ENCODE measurements at places on chromosomes 3 and 15.

GRCh38 chr3:119639494-119640350, 20.7 kb downstream of the POPDC2 start:
- H3K27me3 ChIP-seq = no peaks in the 10 kb centered on the region
- H3K36me3 ChIP-seq = no peaks in the 10 kb centered on the region
- no peak overlapping the region for H3K4me3 ChIP-seq
- H3K27ac ChIP-seq = no peak overlapping the region

GRCh38 chr3:50275141-50275995, 3.5 kb upstream of the LSMEM2 start:
- H3K27ac ChIP-seq = no peak overlapping the region
- H3K36me3 ChIP-seq = no peaks in the 10 kb centered on the region
- no peak overlapping the region for H3K4me3 ChIP-seq
- peaks cover 16% of the 10 kb centered on the region for H3K4me1 ChIP-seq
- H3K27me3 ChIP-seq = peaks cover 9% of the 10 kb centered on the region
- DNase-seq = no peak

DNA sequence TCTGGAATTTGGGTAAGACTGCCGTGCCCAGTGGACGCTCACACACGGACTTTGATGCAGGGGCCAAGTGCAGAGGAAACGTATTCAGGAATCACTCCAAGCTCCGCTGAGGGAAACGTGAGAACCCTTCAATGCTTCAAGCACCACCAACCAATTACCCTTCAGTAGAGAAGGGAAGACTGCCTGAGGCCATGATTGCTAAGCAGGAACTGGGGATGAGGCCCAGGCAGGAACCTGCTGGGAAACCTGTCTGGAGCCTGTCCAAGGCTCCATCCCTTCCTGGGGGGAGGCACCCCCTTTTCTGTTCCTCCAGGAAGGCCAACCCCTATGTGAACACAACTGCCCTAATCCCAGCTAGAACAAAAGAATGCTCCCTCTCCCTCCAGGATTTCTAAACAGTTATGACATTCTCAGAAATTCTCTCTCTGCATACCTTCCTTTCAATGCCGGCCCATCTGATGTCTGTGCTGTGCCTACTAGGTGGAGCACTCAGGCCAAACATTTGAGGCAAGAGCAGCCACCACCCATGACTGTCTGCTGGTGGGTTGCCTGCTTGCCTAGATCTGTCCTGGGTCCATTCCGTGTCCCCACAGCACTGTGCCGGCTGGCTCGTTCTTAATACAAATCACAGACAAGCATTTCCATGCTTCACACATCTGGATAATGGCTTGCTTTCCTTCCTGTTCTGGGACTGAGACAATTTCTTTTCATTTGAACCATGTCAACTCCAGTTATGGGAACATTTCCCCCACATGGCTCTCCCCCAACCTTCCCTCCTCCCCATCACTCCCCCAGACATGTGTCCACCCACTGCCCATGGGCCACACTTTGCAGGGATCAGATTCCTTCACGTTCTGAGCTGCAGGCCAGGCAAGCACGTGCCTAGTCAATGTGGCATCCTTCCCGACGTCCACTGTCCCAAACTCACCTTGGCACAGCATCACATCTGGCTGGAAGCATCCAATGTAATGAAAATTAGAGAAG, 149.4 kb downstream of the ADAMTS17 start:
- no peaks in the 10 kb centered on the region for H3K4me1 ChIP-seq
- H3K27ac ChIP-seq = no peak overlapping the region
- DNase-seq = no peak
- no peak overlapping the region for H3K4me3 ChIP-seq
- no peaks in the 10 kb centered on the region for H3K36me3 ChIP-seq

GRCh38 chr3:6717026-6717943, 143.6 kb upstream of the GRM7 start:
- no peak overlapping the region for H3K27ac ChIP-seq
- no peak overlapping the region for H3K4me3 ChIP-seq
- no peaks in the 10 kb centered on the region for H3K36me3 ChIP-seq
- H3K4me1 ChIP-seq = no peaks in the 10 kb centered on the region

DNA sequence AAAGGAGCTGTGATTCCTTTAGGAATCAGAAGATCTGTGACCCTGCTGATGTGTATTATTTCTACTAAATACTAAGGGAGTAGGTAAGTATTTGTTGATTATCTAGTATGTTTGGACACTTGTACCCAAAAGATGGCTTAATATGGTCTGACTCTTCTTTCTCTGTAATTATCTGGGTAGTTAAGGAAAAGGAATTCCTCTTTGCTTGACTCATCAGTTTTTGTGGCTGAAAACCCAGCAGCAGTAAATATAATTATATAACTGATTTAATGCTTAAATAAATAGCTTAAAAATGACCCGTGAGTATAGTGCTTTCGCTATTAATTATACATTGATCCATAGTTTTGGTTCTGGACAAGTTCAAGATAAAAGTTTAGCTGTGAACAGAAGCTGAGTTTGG, 155.8 kb downstream of the LRTM1 start:
- no peak for DNase-seq
- no peaks in the 10 kb centered on the region for H3K4me1 ChIP-seq
- no peaks in the 10 kb centered on the region for H3K36me3 ChIP-seq
- no peak overlapping the region for H3K27ac ChIP-seq
- no peak overlapping the region for H3K4me3 ChIP-seq

DNA sequence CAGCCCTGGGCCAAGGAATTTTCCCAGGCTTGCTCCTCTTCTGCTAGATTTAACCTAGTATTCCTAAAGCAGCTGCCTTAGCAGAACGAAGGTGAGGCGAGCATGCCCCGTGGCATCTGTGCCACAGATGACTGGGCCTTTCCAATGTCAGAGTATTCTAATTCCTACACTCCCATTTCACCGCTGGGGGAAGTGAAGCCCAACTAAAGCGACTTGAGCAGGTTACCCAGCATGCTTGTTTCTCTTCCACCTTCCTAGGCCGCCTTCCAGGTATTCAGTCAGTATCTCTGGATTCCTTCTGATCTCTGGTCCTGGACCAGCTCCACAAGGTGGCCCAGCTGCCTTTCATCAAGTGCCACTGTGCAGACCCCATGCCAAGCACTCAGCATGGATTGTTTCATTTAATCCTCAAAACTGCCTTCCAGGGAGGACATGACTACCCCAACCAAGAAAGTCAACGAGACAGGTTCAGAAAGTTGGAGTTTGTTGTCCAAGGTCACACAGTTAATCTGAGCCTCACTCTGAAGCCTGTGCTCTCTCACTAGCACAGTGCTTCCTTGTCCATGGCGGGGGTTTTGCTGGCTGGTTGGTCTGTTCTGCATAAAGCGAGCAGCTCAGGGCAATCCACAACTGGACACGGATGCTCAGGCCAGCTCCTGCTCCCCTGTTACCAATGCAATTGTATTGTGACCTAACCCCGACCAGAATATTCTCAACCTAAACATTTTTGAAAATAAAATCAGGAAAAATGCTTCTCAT, 15.1 kb downstream of the MYO5C start:
- no peak for DNase-seq
- no peaks in the 10 kb centered on the region for H3K4me1 ChIP-seq
- H3K27me3 ChIP-seq = no peaks in the 10 kb centered on the region
- no peaks in the 10 kb centered on the region for H3K36me3 ChIP-seq
- no peak overlapping the region for H3K4me3 ChIP-seq

DNA sequence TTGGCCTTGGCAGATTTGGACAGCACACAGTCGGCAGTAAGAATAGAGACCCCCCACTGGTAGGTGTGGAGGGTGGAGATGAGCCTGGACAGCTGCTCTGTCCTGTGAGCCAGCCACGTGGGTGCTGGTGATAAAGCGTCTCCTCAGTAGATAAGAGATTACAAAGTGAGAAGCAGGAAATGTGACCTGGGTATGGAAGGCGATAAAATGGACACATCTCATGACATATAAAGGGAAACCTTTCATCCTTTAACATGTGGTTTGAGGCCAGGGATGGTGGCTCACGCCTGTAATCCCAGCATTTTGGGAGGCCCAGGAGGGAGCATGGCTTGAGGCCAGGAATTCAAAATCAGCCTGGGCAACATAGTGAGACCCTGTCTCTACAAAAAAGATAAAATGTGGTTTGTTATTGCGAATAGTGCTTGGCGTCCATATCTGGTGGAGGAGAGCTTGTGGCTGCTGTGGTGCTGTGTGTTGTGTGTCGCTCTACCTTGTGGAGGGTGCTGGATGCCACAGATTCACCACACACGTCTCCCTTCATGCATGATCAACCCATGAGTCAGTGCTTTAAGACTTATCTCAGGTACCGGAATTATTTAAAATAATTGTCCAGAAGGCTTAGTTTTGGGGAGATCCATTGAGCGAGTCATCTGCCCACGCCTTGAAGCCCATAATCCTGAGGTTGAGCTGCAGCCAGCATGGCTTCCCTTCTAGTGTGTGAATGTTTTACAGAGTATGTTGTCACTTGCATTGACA, 157.0 kb downstream of the GABRG3 start:
- no peaks in the 10 kb centered on the region for H3K27me3 ChIP-seq
- H3K36me3 ChIP-seq = no peaks in the 10 kb centered on the region
- no peak overlapping the region for H3K27ac ChIP-seq
- DNase-seq = no peak
- H3K4me3 ChIP-seq = no peak overlapping the region

DNA sequence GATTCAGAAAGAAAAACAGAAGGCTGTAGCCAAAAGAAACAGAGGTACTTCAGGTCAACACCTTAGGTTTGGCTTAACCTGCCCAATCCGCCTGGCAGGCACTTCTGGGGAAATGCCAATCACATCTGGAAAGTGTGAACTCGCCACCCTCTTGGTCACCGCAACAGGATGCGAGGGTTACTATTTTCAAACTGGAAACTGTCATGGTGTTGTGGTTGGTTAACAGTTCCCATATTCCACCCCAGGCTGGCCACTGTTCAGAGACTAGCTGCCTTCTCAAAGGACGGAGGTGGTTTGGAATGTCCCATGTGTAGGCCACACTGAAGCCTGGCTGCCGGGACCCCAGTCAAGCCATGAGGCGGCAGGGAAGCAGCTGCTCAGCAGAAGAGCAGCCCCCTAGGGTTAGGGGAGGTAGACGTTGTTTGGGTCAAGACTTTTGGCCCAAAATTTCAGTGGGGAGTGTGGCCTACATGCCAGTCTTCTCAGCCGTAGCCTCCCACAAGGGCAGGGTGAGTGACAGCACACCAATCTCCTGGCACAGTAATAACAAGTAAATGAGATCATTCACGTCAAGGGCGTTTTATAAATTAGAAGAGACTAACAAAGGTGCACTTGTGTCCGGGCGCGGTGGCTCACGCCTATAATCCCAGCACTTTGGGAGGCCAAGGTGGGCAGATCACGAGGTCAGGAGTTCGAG, 54.6 kb downstream of the UMPS start:
- H3K27me3 ChIP-seq = no peaks in the 10 kb centered on the region
- H3K27ac ChIP-seq = no peak overlapping the region
- H3K36me3 ChIP-seq = no peaks in the 10 kb centered on the region
- peaks cover 3% of the 10 kb centered on the region for H3K4me1 ChIP-seq
- DNase-seq = no peak
- no peak overlapping the region for H3K4me3 ChIP-seq

GRCh38 chr3:148723631-148724030, 25.9 kb downstream of the AGTR1 start:
- H3K36me3 ChIP-seq = no peaks in the 10 kb centered on the region
- H3K4me1 ChIP-seq = no peaks in the 10 kb centered on the region
- no peak overlapping the region for H3K27ac ChIP-seq
- DNase-seq = no peak

GRCh38 chr3:190677001-190677400, 163.1 kb downstream of the IL1RAP start:
- H3K36me3 ChIP-seq = no peaks in the 10 kb centered on the region
- no peak for DNase-seq
- no peaks in the 10 kb centered on the region for H3K4me1 ChIP-seq
- no peak overlapping the region for H3K27ac ChIP-seq
- H3K4me3 ChIP-seq = no peak overlapping the region

- no peaks in the 10 kb centered on the region for H3K27me3 ChIP-seq
- H3K4me1 ChIP-seq = no peaks in the 10 kb centered on the region
- no peak overlapping the region for H3K4me3 ChIP-seq
Measured at GRCh38 chr3:4629095-4630007, 136.2 kb downstream of the ITPR1 start.

GRCh38 chr15:81851757-81852156, 194.1 kb downstream of the MEX3B start:
- DNase-seq = no peak
- no peaks in the 10 kb centered on the region for H3K4me1 ChIP-seq
- no peak overlapping the region for H3K27ac ChIP-seq
- H3K27me3 ChIP-seq = no peaks in the 10 kb centered on the region
- no peaks in the 10 kb centered on the region for H3K36me3 ChIP-seq
- no peak overlapping the region for H3K4me3 ChIP-seq

- DNase-seq = peak; percentile 70
- H3K36me3 ChIP-seq = no peaks in the 10 kb centered on the region
- H3K4me3 ChIP-seq = no peak overlapping the region
- peak overlapping the region; percentile 67 for H3K27ac ChIP-seq
Measured at GRCh38 chr15:39887832-39888231, 32.2 kb downstream of the GPR176 start.

DNA sequence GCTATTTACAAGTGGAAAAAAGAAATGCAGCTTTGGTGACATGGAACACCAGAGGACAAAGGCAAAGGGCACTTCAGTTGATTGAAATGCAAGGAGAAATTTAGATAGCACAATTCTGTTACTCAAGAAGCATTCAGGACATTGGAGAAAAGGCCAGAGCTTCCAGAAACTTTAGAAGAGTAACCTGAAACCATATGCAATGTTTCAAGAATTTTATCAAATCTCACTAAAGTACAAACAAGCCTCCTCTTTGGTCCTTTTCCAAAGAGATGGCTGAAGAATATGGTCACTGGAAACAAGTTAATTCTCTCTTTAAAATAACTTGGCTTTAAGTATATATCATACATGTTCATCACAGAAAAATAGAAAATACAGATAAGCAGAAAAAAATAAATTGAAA, 14.6 kb upstream of the LMOD3 start:
- H3K36me3 ChIP-seq = no peaks in the 10 kb centered on the region
- DNase-seq = no peak
- no peak overlapping the region for H3K4me3 ChIP-seq
- no peaks in the 10 kb centered on the region for H3K27me3 ChIP-seq
- no peak overlapping the region for H3K27ac ChIP-seq

- H3K36me3 ChIP-seq = no peaks in the 10 kb centered on the region
- H3K4me1 ChIP-seq = no peaks in the 10 kb centered on the region
- no peak for DNase-seq
- no peak overlapping the region for H3K4me3 ChIP-seq
- H3K27ac ChIP-seq = no peak overlapping the region
Measured at GRCh38 chr3:139251529-139251928, 92.3 kb upstream of the MRPS22 start.

GRCh38 chr3:150421799-150422548, 13.9 kb downstream of the TSC22D2 start:
- DNase-seq = no peak
- H3K4me3 ChIP-seq = no peak overlapping the region
- H3K36me3 ChIP-seq = no peaks in the 10 kb centered on the region
- H3K4me1 ChIP-seq = no peaks in the 10 kb centered on the region
- H3K27ac ChIP-seq = no peak overlapping the region

DNA sequence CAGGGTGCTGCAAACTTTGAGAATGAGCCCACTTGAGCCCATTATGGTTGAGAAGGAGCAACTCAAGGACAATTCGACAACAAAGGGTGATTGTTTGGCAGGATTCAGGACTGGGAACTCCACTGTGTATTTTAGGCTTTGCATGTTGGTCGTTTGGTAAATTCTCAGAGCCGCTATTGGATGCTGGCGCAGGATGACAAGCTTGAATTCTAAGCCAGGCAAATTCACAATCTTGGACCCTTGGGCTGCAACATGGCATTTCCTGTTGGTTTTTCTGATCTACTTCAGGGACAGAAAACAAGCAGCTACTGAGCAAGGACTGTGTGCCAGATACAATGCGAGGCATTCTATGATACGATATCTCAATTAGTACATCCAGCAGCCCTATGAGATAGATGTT, 82.8 kb downstream of the RYR3 start:
- H3K27ac ChIP-seq = no peak overlapping the region
- H3K4me3 ChIP-seq = no peak overlapping the region
- no peaks in the 10 kb centered on the region for H3K27me3 ChIP-seq
- H3K4me1 ChIP-seq = no peaks in the 10 kb centered on the region

Measured in colonic mucosa (tissue), 4 donors.